DMS153 (cell line): ENCODE measurements at places on chromosomes 7 and 10.

DNA sequence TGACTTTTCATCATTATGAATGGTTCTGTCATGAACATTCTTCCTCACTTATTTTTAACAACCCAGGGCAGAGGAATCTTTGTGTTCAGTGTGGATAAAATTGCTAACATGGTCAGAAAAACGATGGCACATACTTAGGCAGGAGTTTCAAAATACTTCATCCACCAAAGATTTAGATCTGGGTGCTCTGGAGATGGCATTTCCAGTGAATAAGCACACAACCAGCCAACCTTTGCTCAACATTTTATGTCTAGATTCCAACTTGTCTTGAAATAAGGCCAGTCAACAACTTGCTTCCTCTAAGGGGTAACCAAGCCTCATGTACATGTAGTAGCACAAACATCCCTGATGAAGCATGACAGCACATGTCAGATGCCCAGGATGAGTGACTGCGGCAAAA, 33.4 kb upstream of the ADRB1 start:
- DNase-seq, result no peak

- peak; percentile 6 for DNase-seq
Measured at GRCh38 chr10:125797994-125798662, 22.5 kb upstream of the MMP21 start.

DNA sequence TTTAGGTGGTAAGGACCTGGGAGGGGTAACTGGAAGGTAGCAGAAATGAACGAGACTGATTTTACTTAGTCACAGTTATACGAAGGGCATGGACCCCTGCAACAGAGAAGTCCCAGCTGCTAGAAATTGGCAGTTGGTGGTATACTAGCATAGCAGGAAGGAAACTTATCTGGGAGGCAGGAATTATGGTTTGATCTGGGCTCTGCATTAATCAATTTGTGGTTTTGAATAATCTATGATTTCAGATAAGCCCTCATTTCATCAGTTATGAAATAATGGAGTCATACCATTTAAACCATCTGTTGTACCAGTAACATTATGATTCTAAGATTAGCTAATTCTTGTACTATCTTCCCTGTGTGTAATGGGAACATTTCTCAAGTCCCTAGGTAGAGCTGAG, 54.0 kb upstream of the TMEM229A start:
- DNase-seq, result no peak

DNA sequence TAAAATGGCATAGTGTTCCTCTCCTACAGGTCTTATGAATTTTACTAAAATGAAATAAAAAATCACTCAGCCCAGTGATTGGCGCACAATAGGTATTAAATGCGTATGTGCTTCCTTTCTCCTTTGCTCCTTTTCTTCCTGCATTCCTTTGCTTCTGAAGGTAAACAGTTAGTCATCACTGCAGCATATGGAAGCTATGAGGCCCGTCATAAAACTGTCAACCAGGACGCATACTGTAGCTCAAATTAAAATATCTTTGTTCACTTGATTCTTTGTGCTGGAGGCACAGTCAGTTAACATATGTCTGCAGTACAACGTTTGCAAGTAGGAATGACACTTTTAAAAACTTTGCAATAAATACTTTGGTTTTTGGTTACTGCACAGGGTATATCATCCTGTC, 374.7 kb downstream of the TCERG1L start:
- DNase-seq, result no peak

DNA sequence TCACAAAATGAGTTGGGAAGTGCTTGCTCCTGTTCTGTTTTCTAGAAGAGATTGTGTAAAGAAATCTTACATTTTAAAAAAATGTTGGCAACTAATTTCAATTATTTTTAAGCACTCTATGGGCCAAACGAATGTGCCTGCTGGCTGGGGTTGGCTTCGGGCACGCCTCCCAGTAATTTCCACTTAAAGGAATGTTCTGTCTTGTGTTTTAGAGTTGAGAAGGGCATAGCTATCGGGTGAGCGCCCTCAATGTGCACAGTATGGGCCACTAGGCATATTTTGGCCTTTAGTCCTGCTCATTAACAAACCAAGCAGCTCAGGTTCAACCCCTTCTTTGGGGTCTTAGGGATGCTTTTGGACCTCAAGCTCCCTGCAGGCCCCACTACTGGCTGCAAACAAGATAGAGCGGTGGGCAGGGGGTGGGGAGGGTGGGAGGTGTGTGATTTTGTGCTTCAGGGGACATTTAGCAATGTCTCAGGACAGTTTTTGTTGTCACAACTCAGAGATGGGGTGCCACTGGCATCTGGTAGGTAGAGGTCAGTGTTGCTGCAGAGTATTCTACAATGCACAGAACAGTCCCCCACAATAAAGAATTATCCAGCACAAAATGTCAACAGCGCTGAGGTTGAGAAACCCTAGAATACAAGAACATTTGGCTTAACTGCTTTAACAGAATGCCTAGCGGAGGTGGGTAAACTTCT, 40.7 kb downstream of the TACC2 start:
- DNase-seq, result no peak

GRCh38 chr10:30284865-30285594, 64.0 kb downstream of the MTPAP start:
- DNase-seq, result no peak

DNA sequence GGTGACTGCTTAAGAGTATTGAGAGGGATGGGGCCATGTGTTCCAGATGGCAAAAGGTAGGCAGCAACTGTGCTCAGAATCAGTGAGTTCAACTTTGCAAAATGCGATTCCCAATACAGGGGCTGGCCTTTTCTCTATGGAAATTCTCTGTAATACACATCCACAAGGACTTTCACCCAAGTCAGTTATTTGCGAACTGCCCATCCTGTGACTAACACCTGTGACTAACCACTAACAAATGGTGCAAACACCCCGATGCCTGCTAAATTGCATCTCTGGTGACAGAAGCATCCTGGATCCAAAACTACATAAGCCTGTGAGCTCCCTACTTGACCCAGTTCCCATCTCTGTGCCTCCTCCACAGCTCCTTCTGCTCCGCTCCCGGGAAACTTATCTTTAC, 9.0 kb upstream of the CUZD1 start:
- no peak for DNase-seq

- no peak for DNase-seq
Measured at GRCh38 chr10:34232481-34232880, 582.6 kb downstream of the PARD3 start.

DNA sequence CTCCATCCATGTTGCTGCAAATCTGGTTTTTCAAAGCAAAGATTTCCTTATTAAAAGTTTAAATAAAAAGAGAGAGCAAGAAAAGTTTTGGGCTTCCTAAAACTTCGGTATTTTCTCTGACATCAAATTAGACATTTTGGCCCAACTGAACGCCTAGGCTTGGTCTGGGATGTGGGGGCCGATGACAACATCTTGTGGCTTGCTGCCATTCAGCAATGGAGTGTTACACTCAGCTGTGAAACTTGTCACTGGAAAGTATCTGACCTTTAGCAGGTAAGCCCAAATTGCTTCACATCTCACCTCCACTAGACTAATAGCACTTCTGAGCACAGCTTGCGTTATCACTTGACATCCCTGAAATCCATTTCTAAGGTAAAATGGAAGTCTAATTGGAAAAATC, 320.6 kb downstream of the GATA3 start:
- DNase-seq, result no peak

GRCh38 chr7:82175319-82175718, 268.3 kb downstream of the CACNA2D1 start:
- no peak for DNase-seq

GRCh38 chr7:98249106-98249505, 2.9 kb downstream of the TECPR1 start:
- no peak for DNase-seq

- no peak for DNase-seq
Measured at GRCh38 chr10:114095559-114096337, 52.1 kb downstream of the ADRB1 start.

DNA sequence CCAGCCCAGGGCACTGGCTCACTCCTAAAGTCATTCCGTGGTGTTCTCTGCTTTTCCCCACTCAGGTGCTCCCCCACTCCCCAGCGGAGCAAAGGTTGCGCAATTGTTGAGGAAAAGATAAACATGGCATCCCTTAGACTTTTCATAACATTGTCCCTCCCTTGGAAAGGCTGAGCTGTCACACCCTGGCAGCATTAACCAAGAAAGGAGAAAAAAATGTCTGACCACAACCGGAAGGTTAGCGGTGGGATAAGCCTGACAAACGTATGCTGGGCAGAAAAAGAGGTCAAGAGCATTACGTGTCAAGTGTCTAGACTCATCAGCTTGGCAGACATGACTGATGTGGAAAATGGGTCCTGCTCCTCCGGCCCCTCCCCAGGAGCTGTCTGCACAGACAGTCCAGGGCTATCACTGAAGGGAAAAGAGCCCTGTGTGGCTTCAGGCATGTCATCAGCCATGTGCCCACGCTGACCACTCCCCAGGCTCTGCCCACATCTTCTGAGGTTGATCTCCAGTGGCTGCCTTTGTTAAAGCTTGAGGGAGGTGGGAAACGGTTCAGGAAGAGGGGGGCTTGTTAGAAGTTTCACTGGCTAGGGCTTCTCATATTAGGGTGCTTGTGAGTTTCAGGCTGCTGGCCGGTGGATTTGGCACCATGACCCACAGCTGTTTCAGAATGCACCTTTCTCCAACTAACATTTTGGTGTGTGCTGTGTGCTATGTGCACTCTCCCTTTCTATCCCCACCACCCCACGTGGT, 30.1 kb downstream of the BTBD16 start:
- no peak for DNase-seq

DNA sequence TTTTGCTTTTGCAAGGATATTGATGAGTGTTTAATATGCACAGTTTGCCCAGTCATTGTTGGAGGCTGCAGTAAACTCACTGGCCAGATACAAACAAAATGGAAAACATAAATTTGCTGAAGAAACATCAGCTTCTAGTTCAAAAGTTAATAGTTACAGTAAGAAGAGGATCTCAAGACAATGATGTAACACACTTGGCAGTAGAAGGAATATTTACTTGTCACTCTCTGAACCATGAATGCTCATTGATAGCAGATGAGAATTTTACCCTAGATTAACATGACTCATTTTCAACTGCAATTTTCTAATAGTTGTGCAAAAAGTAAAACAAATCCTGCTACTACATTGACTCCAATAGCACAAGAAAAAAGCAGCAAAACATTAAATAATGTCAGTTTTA, 47.7 kb downstream of the VWC2 start:
- DNase-seq, result no peak

- DNase-seq, result peak; percentile 91
Measured at GRCh38 chr7:28774261-28774988, 183.7 kb downstream of the TRIL start.

GRCh38 chr10:14254368-14254767, 76.4 kb downstream of the FRMD4A start:
- no peak for DNase-seq

- no peak for DNase-seq
Measured at GRCh38 chr10:54066646-54067045, 734.4 kb downstream of the PCDH15 start.

DNA sequence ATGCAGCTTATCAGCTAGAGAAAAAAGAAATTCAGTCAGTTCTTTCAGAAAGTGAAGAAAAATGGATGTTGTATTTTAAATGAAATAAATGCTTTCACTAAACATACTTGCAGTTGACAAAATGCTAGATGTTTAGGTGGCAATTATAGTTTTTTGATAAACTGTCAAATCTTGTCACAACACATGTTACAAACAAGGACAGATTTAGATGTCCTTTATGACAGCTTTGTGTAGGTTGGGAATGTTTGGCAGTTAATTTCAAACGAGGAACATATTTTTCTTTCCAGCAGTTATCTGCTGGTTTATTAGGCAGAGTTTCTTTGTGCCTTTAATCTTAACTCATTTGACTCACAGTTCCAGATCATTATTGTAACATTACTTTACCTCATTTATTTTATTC, 3.1 kb upstream of the PRPS1L1 start:
- DNase-seq, result no peak

GRCh38 chr7:140059273-140060242, 3.2 kb downstream of the PARP12 start:
- DNase-seq, result peak; percentile 63

GRCh38 chr10:21171197-21171935, 274.3 kb upstream of the NEBL start:
- no peak for DNase-seq

DNA sequence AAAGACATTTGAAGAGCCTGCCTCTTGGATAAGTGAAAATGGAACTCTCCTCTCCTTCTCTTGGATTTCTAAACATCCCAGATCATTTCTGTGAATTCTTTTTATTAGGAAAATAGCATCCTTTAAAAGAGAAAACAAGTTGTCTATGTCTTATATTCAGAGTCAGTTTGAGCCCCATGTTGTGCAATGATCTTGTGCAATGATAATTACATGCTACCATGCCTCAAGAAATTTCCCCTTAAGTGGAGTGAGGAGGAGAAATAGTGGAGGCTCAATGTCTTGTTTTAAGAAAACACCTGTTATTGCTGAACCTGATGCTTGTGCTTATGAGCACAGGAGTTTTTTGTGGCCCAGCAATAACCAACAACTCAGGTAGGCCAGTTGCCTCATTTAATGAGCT, 103.6 kb downstream of the NPSR1 start:
- DNase-seq, result no peak

DNA sequence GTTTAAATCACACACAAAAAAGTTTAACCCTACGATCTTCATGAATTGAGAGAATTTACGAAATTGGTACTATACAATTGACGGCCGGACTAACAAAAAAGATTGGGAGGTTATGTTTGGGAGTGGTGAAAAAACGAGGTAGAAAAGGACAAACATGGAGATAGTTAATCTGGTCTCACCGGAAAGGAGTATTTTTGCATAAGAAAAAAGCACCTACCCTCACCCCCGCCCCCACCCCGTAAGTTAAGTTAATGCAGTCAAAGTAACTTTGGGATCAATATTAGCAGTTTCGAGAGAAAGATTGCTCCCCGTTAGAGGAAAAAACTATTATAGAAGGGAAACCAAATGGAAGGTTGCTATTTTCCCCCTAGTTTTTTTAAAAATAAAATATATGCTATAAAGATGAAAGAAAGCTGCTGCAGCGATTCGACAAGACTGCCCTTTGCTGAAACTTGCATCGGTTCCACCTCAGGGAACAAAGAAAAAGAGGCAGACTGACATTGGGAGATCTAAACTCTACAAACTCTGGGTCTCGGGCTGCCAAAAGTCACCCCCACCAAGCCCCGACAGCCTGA, 3.5 kb downstream of the SP8 start:
- DNase-seq, result no peak

- DNase-seq, result no peak
Measured at GRCh38 chr10:50417486-50417885, 166.2 kb upstream of the ASAH2 start.

DNA sequence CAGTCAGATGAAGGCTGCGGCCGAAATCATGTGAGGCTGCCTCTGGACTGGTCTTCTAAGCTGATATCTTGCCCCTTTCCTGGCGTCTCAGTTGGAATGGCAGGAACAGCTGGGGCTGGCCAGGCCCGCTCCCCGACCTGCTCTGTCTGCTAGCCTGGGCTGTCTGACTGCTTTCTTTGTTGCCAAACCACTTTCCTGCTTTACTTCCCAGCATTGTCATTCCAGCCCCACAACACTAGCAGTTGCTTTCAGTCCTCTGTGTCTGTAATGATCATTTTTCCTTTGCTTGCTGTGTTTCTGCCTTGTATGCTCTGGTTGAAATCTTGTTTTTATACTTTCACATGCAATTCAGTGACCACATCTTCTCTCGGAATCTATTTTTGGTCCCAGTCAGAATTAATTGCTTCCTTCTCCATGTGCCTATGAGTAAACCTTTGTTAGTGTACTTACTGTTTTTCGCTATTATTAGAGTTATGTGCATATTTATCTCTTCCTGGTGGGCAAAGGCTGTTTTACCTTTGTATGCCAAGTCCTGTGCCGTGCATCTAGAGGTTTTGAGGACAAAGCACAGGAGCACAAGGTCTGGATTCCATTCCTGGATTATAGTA, 21.6 kb downstream of the PRPF18 start:
- DNase-seq, result no peak

- no peak for DNase-seq
Measured at GRCh38 chr10:15660990-15661389, 58.7 kb downstream of the ITGA8 start.

- no peak for DNase-seq
Measured at GRCh38 chr7:2893411-2893861, 49.3 kb upstream of the GNA12 start.
